ENCODE measurements at places on chromosomes 5 and 9. TPM values are rescaled to one million over a fixed set of nuclear protein-coding genes. Genes with fewer than 3 reads are reported as not detected.

HSD17B3 gene
- total RNA-seq: not detected

ZNF367 gene
- total RNA-seq: 2.3 TPM

ZNF300 gene
- total RNA-seq: 5.5 TPM

CD274 gene
- total RNA-seq: 3.5 TPM

ARL10 gene
- 15.2 TPM for total RNA-seq

ELOVL7 gene
- total RNA-seq: 4.3 TPM

DPP7 gene
- 128 TPM for total RNA-seq

PLCXD3 gene
- total RNA-seq: 22.0 TPM

DNA sequence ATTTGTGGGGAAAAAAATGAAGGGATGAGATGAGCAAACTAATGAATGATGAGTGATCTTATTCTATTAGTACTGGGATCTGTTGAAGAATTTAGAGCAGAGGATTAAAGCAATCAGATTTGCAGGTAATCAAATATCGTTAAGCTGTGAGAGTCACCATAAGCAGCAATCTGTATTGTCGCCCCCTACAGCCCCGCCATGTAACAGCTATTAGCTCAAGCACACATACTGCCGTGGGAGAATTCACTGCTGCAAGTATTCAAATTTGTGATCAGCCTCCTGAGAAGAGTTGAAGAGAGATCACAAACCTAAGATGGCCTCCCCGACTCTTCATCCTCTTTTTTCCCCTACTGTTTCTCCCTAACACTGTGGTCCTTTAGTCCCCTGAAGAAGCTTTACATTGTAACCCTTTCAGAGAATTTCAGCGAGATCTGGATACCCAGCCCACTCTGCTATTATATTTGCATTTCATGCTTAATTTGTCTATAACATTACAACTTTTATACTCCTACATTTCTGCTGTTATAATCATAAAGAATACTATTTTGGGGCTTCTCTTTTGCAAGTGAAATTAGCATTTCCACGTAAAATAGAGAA lies 28.5 kb upstream of the PHF24 start:
- DNase-seq: no peak

DNA sequence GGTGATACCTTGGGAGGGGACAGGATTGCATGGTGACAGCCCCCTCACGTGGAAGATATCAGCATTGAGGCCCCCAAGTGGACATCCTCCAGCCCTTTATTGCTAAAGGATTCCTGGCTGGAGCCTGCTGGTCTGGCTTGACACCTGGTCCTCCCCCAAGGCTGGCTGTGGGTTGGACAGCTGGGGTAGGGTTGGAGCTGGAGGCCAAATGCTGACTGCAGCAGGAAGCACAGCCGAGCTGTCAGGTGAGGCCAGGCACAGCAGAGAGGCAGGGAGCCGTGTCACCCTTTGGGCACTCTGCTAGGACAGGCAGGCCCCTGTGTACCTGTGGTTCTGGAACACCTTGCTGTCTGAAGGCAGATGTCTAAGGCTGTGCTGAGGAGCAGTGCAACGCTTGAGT lies 2.2 kb downstream of the CACFD1 start:
- DNase-seq: no peak

- no peak for DNase-seq
These were observed 125.2 kb upstream of the CDH18 start for GRCh38 chr5:20113031-20113715.

DNA sequence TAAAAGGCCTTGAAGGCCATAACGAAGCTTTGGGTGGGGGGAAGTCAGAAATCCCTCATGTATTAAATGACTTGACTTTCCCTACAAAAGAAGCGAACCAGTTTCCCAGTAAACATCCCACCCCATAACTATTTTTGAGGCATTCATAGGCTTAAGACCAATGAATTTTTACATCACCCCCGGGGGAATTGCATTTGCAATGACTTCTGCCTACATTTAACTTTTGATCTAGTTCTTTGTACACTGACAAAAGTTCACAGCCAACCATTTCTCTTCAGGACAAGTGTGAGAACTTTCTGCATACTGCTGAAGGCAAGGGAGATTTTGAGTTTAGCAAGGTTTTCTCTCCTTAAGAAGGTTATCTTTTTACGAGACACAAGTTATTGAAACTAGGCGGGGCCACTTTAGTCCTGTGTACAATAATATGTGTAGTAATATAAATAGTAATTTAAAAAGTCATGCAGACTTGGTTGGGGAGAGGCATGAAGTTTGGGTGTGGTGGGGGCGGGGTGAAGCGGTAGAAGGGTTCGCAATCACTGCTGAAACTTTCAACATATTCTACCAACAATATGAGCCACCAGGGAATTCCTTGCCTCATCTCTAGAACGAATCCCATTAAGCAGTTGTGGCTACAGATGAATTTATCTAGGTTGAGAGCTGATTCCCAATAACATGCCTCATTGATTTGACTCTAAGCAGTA lies 2.5 kb downstream of the TJP2 start:
- DNase-seq: no peak

DNA sequence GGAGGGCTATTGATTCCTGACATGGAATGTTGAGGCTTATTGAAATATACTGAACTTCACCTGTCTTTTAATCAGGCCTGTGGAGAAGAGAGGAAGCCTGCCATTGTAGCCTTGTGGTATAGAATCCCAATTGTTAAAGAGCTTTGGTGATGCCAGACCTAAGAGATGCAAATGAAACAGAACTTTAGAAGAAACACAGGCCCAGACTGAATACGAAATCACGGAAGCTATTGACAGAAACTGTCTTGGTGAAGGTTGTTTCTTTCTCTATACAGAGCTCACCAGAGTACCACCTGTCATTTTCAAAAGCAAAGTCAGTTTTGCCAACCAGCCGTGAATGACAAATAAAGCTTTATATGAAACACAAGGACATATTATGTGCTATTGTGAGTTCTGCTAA lies 660.3 kb downstream of the ISL1 start:
- DNase-seq: no peak

DNA sequence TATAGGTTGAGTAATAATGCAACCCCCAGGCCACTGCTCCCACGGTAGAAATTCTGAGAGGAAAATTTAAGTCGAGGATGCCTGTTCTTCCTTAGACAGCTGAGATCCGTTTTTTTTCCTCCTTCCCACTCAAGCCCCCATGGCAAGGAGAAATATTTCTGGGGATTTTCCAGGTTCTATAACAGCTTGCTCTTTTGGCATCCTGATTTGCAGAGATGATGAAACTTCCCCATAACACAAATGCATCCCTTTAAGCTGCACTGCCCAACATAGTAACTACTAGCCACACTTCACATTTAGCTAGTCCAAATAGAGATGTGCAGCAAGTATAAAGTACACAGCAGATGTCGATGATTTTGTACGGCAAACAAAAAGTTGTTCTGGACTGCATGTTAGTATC lies 32.5 kb upstream of the GNA14 start:
- no peak for DNase-seq

- no peak for DNase-seq
These were observed 10.8 kb upstream of the IFNA2 start for GRCh38 chr9:21395778-21396717.

DNA sequence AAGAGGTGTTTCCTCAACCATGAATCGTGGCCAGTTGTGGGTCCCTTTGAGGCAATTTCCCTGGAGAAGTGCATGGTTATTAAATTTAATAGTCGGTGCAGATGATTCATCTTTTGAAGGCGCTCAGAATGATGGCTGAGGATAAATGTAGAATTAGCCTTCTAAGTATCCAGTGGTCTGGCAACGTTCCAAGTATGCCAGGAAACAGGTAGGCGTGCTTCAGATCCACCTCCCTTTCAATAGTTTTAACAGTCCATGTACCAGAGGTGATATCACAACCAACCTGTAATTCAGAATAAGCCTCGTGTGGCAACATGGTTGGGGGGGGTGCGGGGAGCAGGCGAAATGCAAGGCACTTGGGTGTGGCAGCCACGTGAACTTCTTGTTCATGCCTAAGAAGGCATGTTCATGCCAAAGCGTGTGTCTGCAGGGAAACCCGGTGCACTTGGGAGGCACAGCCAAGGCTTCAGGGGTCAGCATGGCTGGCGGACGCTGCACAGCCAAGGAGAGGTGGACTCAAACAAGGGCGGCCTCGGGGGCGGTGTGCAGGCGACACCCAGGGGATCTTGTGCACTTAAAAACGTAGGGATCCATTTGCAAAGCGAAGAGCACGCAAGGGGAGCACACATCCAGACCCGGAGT lies 5.2 kb upstream of the NKD2 start:
- DNase-seq: peak; percentile 76

DNA sequence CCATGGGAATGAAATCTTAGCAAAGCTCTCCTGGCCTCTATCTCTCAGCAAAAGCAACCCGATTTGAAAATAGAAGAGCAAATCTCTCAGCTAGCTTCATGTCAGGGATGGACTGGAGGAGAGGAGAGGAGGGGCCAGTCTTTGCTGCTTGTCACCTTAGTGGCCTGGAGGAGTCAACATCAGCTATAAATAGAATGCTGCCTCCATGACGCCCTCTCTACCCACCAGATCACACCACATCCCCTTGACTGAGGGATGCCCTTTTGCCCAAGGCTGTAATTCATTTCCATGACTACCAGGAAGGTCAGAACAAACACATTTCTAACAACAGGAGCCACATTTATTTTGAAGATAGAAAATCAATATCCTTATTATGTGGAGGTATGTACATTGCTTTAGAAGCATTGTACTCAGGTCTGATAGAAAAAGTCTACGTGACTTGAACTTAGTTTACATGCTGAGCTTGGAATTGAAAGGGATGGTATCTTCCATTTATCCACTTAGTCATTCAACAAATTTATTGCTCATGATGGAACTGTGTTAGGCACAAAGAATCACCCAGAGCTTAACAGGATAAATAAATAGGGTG lies 92.4 kb upstream of the LIFR start:
- no peak for DNase-seq

DNA sequence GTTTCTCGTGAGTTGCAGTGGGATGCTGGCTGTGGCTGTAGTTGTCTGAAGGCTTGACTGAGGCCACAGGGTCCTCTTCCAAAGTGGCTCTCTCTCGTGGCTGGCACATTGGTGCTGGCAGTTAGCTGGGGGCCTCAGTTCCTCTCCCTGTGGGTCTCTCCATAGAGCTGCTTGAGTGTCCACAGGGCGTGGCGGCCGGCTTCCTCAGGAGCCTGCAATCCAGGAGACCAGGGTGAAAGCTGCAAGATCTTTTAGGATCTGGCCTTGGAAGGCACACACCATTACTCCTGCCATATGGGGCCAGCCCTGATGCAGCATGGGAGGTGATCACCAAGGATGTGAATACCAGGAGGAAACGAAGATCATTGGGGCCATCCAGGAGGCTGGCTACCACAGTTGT lies 41.1 kb downstream of the ANKRD33B start:
- peak; percentile 60 for DNase-seq

DNA sequence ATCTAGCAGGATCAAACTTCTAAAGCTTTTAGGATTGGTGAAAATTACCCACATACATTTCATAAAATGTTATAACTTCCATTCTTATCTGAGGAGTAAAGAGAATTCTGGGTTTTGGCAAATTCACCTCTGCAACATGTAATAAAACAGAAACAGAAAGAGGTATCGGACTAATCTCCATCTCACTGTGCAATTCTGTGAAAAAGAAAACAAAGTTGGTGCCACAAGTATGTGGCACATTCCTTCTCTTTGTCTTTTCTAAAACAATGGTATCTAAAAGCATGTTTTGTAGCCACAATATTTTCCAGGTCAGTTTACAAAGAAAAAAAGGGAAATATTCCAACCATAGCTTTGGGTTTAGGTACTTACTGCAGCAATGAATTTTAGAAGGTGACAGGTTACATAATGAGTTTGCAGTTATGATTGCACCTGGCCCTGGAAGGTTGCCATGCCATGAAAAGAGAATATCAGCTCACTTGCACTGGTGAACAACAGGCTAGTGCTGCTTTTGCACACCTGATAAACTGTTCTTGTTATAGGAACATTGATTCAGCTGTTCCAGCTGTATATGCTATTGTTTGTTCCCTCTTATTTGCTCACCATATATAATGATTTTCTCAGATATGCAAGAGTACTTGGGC lies 491.3 kb upstream of the MEF2C start:
- DNase-seq: no peak

- DNase-seq: no peak
These were observed 96.0 kb upstream of the PAM start for GRCh38 chr5:102659151-102659550.

DNA sequence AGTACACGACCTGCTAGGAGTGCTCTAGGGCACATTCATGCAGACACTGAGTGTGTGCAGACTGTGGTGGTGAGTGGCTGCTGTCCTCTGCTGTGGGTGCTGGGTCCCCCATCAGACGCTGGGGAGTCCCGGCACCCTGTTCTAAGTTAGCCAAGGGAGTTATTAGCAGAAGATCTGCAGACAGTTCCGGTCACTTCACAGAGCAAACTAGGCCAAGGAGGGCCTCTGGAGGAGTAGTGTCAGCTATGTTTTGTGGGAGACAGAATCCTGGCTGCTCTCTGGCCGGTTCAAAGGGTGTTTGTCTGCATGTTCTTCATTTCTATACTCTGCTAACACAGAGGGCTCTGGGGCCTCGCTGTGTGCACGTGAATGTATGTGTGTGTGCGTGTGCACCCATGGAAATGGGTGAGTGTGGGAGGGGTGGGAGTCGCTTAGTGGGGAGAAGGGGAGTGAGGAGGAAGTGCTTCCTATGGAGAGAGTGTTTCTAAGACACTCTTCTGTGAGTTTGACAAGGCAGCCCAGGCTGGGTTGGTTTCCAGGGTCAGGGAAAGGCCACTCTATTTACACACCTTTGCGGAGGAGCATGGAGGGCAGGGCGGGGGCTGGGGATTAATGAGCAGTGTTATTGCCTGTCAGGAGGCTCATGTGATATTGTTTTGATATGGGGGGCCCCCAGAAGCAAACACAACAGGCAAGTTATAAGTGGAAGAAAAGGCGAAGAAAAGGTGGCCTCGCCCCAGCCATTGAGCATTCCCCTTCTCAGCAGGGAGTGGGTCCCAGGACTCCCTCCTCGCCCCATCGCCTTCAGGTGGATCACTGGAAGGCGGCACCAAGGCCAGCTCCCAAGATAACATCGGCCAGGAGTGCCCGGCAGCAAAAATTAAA lies 68.9 kb downstream of the MACROH2A1 start:
- no peak for DNase-seq

DNA sequence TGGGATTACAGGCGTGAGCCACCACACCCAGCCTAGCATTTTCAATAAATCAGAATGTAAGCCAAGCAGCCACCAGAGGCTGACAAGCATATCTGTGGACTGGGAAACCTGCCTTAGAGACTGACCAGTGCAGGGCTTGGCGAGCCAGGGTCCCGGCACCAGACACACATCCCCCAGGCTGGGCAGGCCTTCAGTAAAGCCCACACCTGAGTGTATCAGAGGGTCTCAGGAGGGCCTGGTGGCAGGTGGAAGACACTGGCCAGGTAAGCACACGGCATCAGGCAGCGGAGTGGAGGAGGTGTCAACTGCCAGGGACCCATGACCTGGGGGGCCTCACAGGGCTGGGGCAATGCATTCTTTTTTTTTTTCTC lies 78.3 kb upstream of the IL17B start:
- DNase-seq: no peak

All from posterior vena cava (tissue), 2 donors.